ENCODE measurements at places on chromosomes 6 and 20. TPM values are rescaled to one million over a fixed set of nuclear protein-coding genes. Genes with fewer than 3 reads are reported as not detected.

The KIF25 gene
- not detected for total RNA-seq

The DEFB124 gene
- total RNA-seq: 1.6 TPM

The TAB2 gene
- 68.1 TPM for total RNA-seq

The LRRN4 gene
- total RNA-seq: not detected

The ZC3H12D gene
- total RNA-seq: 3.0 TPM

The MEI4 gene
- total RNA-seq: not detected

The CABLES2 gene
- total RNA-seq: 4.2 TPM
